NCI-H1694 treated with DMSO at 0.1 percent for 48 hours (cell line): ENCODE measurements at places on chromosomes 3 and 15.

GRCh38 chr3:175267121-175267531 lies 408.0 kb downstream of the NAALADL2 start:
- DNase-seq = no peak

DNA sequence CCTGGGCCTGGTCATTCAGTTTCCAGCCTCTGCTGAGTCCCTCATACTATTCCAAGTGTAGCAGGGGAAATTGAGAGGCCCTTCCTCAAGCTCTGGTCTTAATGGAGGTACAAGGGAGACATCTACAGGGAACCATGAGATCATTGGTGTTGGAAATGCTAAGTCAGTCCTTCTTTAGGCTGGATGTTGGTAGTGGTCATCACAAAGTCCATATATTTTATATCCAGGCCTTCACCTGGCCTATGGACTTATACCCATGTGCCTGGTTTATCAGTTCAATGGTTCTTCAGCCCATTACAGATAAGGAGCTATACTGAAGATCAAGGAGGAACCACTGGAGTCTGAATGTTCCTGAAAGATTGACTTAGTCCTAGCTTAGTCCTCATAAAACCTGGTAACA lies 135.0 kb downstream of the STAG1 start:
- DNase-seq = no peak

GRCh38 chr3:65939801-65940246 lies 98.9 kb downstream of the MAGI1 start:
- DNase-seq = no peak

DNA sequence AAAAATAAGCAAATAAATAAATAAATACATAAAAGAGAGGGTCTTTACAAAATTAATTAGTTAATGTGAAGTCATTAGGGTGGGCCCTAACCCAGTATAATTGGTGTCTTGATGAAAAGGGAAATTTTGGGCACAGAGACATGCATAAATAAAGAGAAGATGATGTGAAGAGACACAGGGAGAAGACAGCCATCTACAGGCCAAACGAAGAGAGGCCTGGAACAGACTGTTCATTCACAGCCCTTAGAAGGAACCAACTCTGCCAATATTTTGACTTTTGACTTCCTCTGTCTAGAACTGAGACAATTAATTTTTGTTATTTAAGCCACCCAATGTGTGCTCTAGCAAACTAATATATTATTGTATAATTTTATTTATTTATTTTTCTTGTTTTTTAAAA lies 29.6 kb upstream of the SELENOK start:
- no peak for DNase-seq

GRCh38 chr3:103601666-103602065 lies 1166.9 kb downstream of the ZPLD1 start:
- DNase-seq = no peak

GRCh38 chr3:69199942-69200341 lies 77.5 kb upstream of the LMOD3 start:
- no peak for DNase-seq
